ENCODE measurements at places on chromosomes 2 and 18.
A peak's percentile ranks its signal among the peaks of the same experiment; 100 is the strongest.

DNA sequence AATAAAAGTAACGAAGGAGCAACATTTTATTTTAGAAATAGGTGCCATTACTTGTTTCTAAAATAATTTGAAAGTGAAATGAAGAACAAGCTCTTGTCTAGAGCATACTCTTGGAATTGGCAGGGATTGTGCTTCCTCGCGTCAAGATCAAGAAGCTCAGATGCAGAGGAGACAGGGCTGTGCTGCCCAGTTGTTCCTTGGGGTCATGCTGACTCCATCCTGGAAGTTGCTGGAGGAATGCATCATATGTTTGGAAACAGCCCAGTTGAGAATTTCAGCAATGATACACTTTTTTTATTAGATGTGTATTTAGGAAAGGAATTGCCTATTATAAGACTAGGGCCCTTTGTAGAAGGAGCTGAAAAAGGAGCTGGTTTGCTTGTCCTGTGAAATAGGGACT is 17.2 kb downstream of the LTBP1 start:
- no peak for DNase-seq

- peak; percentile 98 for DNase-seq
These were observed 30.6 kb downstream of the HNRNPLL start for GRCh38 chr2:38572167-38572566.

DNA sequence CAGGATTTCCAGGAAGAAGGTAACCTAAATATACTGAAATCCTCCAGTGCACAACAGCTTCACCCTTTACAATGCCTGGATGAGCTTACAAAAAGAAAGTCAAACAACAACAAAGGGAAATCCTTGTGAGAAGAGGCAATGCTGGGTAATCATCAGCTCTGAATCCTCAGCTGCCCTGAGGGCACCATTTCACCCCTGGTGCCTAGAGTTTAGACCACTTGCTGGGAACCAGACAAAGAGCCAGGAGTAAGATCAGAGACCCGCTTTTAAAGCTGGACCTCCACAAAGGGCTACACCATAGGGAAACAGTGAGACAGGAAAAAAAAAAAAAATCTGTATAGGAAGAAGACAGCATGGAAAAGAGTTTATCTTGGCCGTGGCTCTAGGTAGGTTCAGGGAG is 97.0 kb downstream of the FOXI3 start:
- DNase-seq: no peak

DNA sequence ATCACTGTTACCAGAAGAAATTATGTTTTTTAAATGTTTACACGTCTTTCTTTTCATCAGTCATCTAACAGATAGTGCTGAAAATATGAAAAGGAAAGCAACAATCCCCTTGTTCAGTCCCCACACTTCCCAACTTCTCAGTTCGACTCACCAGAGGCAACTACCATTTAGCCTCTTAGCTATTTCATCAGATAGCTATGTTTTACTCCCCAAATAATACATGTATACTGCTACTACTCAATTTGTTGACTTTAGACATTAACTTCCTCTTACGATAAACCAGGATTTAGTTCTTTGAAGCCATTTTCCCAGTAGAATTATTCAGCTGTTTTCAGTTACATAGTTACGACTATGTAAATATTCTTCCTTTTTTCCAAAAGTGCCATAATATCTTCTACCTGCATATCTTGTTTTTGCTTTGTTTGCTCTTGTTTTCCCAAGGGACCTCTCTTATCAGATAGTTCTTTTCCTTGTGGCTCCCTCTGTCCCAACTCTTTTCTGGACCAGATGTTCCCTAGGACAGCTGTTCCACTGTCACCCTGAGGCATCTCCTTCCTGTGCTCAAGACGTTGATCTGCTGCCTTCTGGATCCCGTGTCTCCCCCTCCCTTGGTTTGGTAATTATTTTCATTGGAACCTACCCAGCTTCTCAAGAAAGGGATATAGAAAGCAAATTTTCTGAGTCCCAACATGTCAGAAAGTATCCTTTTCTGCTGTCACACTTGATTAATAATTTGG is 289.3 kb upstream of the TANK start:
- no peak for DNase-seq

DNA sequence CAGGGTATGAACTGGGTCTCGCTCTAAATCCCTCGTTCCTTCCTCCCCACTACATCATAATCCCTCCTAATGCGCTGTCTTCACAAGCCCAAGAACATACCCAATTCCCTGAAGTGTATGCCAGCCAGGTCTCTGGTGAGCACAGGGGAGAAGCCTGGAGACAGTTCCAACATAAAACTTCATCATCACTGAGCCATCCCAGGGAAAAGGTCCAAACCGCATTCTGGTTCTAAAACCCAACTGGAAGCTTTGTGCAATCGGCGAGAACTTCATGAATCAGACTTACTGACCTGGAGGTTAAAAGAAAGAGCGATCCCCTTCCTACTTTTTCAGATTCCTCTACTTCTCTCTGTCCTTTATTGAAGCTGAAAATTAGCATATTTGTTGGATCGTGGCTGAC is 132.7 kb downstream of the ALPK2 start:
- no peak for DNase-seq

DNA sequence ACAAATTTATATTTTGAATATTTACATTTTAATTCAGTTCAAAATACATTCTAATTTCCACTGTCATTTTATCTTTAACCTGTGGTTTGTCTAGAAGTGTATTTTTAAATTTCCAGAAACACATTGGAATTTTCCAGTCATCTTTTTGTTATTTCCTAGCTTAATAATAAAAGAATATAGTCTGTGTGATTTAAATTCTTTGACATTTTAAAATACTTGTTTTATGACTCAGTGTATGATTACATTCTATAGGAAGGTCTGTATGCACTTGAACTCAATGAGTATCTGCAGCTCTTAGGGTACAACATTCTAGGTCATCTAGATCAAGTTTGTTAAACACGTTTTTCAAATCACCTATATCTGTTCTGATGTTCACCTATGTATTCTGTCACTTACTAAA is 88.3 kb upstream of the MBOAT2 start:
- DNase-seq: no peak

Measured in inflammatory macrophage treated with lipopolysaccharide for 4 hours (primary cell).